Right atrium auricular region (tissue), 2 donors: ENCODE measurements at places on chromosomes 2 and 18.

DNA sequence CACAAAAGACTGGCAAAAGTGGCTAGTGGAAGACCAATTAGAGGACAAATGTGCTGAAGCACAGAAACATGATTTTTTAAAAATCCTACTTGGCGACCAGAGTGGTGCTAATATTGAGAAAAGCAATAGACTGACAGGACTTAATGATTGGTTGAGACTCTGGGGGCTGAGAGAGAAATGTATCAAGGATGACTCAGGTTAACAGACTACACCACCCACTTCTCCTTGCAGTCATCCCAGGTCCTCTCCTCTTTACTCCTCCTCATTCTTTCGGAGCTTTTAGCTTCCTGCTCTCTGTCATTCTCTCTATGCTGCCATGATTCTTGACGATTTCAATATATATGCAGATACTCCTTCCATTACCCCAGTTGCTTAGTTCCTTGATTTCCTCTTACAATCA is 54.6 kb upstream of the CYTIP start:
- no peak for DNase-seq

- no peak for DNase-seq
Measured at GRCh38 chr2:75632091-75632701, 14.4 kb upstream of the MRPL19 start.

- no peak for DNase-seq
Measured at GRCh38 chr2:48269117-48269822, 260.7 kb upstream of the STON1 start.

DNA sequence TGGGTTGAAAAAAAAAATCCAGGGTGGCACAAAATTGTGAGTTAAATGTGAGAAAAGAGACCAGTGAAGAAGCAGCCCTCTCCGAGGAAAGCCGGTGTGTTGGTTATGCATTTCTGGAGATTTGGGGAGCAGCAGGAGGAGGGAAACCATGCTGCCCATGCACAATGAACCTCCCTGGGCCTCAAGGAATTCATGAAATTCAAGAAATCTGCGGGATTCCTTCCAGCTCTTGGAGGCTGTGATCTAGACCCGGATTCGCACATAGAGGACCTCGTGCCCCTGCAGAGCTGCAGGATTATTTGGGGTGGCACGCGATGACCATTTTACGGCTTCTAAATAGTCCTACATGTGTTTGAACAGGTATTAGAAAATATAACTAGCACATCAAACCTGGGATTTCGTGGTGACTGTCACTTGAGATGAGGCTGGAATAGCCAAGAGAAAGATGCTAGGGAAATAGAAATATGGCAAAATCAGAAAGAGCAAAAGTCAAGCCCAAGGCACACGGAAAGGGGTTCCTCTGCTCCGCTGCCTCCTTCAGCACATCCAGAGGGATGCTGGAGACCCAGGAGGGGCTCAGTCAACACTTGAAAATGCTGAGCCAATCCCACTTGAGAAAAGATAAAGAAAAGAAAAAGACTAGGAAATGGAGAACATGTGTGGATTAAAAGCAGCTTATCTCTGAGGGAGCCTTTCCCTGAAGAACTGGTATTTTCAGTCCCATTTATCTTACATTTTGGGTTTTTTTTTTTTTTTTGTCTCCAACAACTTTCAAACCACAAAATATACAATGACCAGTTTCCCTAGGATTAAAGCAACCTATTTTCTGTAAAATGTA is 22.0 kb downstream of the KCTD1 start:
- peak; percentile 9 for DNase-seq

DNA sequence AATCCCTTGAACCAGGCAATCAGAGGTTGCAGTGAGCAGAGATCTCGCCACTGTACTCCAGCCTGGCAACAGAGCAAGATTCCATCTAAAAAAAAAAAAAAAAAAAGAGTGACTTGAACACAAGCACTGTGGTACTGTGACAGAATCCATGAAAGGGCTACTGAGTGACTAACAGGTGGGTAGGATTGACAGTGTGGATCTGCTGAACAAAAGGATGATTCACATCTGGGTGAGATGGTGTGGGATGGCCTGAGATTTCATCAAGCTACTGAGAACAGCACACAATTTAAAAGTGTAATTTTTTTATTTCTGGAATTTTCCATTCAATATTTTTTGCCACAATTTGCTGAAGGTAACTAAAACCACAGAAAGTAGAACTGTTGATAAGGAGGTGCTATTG is 13.3 kb upstream of the SP3 start:
- DNase-seq: no peak

DNA sequence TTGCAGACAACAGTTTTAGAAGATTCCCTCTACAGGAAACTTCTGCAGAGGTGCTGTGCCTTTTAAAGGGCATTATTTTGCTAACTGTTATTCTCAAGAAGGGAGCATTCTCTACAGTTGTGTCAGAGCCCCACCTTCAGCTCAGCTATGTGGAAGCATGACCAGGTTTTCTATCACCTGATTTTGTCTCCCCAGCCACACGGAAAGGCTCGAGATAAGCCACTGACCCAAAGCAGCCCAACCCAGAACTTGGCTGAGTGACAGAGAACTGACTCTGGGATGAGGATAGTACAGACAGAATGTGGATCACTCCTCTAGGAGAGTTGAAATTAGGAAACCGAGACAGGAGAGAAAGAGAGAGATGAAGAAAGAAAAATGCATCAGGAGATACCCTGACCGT is 10.7 kb downstream of the COL4A4 start:
- no peak for DNase-seq

- no peak for DNase-seq
Measured at GRCh38 chr2:204049635-204050034, 113.1 kb downstream of the ICOS start.

GRCh38 chr2:2222931-2223330 is 108.1 kb downstream of the MYT1L start:
- no peak for DNase-seq
